DMS153 (cell line): ENCODE measurements at places on chromosomes 4 and X.

DNA sequence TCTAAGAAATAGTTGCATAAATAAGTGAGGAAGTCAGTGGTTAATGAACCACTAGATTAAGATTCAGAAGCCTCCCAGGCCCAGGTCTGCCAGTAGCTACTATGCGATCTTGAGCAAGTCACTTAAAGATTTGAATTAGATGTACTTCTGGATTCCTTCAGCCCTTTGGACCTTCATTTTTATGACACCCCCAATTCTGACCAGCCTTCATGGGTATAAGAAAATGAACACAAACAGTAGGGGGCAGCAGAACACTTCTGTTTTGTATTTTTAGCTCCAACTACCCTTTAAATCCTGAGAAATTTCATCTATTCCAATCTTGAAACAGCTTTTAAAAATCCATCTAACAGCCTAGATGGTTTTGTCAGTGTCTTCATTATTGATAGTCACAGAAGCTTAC lies 19.0 kb downstream of the TMEM47 start:
- DNase-seq, result no peak

GRCh38 chr4:148091896-148092295 lies 350.3 kb downstream of the NR3C2 start:
- DNase-seq, result no peak

DNA sequence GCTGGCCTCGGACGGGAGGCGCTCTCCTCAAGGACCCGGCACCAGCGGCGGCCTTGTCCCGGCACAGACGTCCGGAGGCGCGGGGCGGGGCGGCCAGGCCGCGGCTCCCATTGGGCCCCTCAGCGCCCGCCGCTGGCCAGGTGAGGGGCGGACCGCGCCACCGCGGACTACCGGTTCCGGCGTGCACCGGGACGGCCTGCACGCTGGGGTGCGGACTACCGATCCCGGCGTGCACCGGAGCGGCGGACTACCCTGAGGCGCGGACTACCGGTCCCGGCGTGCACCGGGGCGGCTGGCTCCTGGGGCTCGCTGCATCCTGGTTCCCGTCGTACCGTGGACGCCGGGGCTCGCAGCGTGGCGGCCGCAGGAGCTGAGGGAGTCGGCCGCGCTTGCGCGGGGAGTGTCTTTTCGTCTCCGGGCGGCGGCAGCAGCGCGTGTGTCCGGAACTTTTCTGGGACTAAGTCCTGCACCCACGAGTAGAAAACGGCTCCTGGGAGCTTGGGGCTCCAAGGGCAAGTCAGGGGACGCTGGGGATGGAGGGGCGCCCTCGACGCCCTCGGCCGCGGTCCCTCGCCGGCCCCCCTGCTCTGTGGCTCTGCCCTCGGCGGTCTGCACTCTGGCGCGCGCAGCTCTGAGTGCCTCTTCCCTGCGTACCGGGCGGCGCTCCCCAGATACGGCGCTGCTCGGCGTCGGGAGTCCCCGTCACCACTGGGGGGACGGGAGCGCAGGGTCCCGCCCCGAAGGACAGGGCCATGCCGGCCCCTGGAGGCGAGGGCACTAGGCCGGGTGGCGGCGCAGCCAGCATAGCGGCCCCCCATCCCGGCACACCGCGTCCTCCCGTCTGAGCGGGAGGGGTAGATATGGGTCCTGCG lies at the start of gene LETM1:
TSS of gene LETM1 (minus strand) at position 86 of the 872 bp plus-strand sequence. CDS start 206 bp downstream, outside the sequence.
- peak; percentile 73 for DNase-seq

- peak; percentile 21 for DNase-seq
These were observed 127.1 kb downstream of the FBXO8 start for GRCh38 chr4:174156239-174156826.

- DNase-seq, result no peak
These were observed 147.0 kb downstream of the APBB2 start for GRCh38 chr4:41067369-41067768.

- DNase-seq, result no peak
These were observed 14.3 kb upstream of the TDO2 start for GRCh38 chr4:155889031-155889793.

DNA sequence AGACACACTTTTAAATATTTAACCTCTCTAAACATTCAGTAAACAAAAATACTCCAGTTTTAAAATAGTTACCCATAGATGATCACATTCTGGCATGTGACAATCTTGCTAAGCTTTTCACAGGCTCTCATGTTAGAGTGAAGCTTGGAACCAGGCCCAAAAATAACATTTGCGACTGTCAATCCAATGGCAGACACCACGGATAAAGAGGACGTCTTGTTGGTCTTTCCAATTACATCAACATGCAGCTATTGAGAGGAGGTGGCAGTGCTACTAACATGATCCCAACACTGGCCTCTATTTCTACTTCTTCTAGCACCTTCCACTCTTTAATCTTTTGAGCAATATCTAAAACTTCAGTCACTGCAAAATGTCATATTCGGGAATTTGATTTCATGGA lies 970.8 kb upstream of the TENM3 start:
- DNase-seq, result no peak

- no peak for DNase-seq
These were observed 44.3 kb downstream of the EFHC2 start for GRCh38 chrX:44299177-44299576.

- no peak for DNase-seq
These were observed 61.6 kb downstream of the KIT start for GRCh38 chr4:54719378-54719777.

DNA sequence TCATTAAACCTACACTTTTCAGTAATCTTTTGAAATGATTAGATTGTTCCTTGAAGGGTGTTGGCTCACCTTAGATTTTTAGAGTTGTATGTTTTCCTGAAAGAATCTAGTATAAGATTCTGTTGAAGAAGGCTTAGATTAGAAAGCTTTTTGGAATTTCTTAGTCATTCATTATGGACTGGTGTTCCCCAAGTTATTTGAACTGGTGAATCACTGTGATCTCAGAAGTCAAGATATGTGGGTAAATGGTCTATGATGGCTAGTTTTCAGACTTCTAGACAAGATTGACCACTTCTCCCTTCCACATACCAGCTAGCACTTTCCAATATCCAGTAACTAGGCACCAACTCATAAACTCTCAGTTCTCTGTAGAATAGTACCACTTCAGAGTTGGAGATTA lies 138.1 kb downstream of the KDM6A start:
- DNase-seq, result no peak

DNA sequence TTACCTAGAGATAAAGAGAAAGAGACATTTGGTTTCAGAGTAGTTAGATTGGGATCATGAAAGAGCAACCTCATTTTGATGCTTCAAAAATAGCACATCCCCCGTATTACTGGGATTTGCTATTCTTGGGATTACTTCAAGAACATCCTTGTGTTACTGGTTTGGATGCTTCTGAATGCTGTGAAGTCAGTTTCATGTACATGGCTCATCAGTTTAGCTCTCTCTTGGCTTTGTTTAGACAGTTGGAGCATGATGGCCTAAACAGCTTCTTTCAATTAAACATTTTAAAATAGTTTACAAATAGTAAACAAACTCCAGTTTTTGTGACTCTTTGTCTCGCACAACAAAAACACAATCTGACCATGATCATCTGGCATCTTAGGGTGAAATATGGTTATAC lies 23.9 kb downstream of the HTT start:
- no peak for DNase-seq

DNA sequence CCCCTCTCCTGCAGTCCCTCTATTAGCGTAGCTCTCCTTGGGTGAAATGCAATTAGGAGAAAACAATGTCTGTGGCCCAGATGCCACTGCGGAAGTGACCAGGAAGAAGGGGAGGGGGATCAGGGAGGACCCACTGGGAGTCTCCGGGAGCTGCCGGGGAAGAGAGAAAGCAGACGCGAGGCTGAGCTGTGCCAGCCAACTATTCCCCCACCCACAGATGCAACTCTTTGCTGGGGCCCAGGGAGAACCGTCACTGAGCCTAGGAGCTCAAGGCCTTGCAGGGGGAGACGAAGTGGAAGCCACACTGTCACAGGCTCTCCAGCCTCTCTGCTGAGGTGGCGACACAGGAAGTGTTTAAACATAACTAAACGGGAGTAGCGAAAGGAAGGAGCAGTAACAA lies 149.2 kb downstream of the BCOR start:
- DNase-seq, result peak; percentile 69

GRCh38 chr4:156754832-156755570 lies 216.6 kb downstream of the PDGFC start:
- no peak for DNase-seq

DNA sequence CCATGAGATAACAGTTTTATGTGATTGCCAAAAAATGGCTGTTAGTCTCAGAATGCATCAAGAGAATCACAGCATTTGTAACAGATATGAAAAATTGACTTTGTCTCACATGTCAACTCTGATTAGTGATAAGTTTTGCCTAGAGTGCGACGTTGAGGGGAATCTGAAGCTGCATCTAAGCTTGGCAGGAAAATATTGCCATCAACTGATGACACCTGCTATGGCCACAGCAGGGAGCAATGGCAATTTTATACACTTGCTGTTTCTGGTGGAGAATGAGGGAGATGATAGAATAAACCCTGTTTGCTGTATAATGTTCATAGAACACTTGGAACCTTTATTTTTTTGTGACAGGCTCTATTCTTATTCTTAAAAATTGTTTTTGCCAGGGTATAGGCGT lies 205.4 kb upstream of the GNPDA2 start:
- DNase-seq, result no peak

GRCh38 chrX:130378024-130378669 lies 7.3 kb downstream of the GPR119 start:
- peak; percentile 68 for DNase-seq

GRCh38 chr4:56840559-56840958 lies 19.1 kb upstream of the SPINK2 start:
- DNase-seq, result no peak

DNA sequence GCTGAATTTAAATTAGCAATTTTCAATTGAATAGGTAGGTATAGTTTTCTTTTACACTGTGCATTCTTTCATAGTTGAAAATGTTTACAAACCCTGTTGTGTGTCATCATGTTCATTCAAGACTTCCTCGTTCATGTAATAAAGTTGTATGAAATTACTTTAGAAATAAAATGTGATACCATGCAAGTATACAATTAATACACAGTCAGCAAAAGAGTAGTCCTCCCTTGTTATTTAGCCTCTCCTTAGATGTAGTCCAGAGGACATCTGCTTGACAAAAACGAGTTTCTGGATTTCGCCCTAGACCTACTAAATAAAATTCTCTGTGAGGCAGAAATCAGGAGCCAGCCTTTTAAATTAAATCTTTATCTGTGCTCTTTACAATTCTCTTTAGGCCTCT lies 231.6 kb downstream of the CXXC4 start:
- no peak for DNase-seq

GRCh38 chr4:128700659-128701350 lies 108.7 kb upstream of the JADE1 start:
- DNase-seq, result no peak

DNA sequence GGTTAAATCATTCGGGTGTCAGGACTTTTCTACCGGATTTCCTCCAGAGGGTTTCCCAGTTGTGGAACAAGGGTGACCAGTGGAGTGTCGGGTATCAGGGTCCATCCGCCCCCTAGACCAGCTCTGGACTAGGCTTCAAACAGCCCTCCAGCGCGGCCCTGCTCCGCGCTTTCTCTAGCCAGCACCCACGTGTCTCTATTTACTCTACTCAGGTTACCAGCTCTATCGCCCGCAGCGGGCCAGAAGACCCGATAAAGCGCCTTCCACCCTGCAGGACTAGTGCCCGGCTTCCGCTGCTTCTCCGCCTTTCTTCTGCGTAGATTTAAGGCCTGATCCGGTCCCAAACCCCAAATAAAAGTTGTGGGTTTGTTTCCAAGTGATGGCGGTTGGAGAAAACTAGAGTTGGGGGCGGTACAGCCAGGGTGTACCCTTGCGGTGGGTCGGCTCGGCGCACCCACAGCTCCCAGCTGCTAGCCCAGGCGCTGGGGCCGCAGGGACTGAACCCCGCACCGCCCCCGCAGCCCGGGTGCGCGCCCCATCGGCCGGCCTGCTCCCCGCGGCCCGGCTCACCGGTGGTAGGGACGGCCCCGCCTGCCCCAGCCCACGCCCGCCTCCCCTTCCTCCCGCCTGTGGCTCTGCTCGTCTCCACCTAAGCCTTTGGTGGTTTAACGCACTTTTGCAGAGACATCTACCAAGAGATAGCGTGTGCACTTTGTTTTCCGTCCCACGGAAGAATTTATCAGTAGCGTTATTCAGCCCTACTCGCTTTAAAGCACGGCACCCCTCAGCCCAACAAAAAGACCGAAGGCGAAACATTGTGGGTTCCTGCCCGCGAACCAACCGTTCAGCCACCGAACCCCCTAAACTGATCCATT lies 2.1 kb downstream of the LEF1 start:
- peak; percentile 40 for DNase-seq

DNA sequence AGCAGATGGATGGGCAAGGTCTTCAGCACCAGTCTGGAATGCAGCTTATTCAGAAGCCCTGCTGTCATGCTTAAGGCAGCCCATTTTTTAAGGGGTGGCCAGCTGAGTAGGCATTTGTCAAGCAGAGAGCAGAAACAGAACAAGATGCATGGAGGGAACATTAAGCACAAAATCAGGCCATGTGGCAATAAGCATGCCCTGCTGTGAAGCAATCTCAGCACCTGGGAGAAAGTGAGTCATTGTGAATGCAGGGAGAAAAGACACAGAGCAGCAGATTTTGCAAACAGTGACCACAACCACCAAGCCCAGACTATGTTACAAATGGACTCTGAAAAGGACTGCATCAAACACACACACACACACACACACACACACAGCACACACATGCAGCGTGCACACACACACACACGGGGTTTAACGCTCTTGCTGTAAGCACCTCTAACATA lies 94.1 kb upstream of the GALNT7 start:
- no peak for DNase-seq

DNA sequence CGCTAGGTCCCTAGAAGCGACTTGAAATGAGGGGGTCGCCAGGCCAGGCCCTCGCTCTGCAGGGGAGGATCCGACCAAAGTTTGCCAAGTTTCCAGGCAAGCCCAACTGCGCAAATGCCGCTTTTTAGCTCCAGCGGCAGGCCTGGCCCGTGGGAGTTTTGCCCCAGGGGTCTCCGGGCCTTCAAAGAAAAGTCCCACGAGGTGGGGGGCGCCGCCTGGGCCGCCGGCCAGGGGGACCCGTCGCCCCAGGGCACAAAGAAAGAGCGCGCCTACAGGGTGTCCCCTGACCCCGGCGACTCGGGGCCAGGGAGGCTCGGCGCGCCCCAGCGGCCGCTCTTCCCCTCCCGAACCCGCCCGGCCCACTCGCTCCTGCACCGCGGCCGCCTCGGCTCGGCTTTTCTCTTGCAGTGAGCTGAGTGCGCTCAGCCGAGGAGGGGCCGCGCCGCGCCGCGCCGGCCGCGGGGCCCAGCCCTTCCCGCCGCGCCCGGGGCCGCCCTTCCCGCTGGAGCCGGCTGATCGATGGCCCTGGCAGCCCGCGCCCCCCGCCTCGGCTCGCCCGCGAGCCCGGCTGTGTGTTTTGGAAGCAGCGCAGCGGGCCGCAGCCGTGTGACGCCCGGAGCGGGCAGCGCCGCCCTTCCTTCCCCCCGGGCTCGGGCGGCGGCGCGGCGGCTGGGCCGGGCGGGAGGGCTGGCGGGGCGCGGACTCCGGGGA lies 754 bp upstream of the KLF3 start:
- DNase-seq, result no peak

- no peak for DNase-seq
These were observed 159.2 kb downstream of the BTC start for GRCh38 chr4:74635074-74635473.

- no peak for DNase-seq
These were observed 136.6 kb downstream of the ARSF start for GRCh38 chrX:3177851-3178250.
